Fibroblast of skin of scalp (primary cell): ENCODE measurements at places on chromosomes 7 and 10.

DNA sequence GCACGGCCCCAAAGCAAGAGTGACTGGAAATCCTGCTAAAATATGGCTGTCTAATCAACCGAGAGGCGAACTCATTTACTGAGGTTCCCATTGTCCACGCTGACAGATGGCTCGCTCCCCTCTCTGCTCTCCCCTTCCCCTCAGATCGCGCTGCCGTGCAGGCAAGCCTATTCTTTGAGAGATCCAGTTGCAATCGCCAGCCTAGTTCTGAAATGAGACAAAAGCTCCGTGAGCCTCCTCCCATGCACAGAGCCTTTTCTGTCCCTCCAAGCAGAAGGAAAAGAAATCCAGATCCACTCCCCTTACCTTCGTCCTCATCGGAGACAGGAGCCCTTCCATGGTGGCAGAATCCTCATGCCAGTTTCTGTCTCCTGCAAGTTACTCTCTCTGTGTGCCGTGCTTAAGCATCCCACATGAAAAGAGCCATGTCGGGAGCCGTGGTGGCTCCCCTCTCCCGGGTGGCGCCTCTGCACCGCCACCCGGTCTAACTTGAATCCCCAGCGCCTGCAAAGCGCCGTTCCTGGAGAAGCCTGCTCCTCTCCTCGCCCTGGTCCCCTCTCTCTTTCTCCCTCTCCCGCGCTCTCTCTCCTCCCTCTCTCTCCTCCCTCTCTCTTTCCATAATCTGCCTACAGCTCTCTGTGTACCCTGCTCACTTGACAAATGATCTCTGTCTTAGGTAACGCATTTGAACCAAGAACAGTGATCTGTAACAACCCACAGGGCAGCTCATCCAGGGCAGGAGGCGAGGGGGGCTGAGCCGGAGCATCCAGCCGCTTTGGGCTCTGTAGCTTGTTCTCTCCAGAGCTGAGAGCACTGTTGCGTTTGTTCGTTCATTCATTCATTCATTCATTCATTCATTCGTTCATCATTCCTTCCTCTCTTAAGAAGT, 156.8 kb downstream of the FRMD4A start:
- DNase-seq, result peak; percentile 7

DNA sequence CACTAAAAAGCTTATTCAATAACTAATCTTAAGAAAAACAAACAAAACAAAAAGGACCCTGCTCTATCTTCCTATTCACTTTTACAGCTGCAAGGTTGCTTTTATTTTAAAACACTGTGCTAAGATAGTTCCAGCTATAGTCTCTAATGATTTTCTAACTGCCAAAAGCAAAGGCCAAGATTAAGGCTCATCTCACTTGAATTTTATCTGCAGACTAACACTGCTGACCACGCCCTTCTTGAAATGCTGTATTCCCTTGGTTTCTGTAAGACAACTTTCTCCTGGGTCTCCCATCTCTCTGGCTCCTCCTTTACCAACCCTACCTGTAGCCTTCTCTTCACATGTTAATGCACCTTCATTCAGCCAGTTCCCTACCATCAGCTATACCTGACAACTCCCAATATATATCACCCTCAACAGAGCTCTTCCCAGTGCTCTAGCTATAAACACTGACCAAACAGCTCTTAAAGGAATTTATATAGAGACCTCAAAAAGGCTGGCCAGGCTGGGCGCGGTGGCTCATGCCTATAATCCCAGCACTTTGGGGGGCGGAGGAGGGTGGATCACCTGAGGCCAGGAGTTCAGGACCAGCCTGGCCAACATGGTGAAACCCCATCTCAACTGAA, 11.7 kb downstream of the SRPK2 start:
- DNase-seq, result no peak

DNA sequence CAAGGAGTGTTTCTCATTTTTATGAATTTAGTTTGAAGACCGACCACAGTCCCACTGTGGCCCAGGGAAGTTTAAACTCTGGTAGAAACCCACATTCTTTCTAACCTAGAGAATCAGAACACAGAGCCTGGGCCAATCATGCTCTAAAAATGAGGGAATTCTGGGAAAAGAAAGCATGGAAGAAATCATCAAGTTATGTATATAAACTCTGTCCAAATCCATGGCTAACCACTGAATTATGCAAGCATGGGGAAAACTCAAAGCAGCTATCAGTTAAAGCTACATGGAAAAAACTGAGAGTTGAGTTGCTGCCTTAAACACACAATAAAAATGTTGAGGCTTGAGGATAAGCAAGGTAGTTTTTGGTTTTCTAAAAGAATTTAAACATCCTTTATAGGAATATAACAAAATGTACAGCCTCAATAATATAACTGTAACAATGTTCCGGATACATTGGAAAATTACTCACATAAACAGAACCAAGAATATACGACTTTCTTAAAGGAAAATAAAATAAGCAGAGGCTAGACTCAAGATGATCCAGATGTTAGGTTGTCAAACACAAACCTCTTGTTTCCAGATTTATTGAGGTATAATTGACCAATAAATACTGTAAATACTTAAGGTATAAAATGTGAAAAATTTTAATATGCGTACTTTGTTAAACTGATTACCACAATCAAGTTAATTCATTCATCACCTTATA, 311.2 kb upstream of the GNAI1 start:
- peak; percentile 58 for DNase-seq

DNA sequence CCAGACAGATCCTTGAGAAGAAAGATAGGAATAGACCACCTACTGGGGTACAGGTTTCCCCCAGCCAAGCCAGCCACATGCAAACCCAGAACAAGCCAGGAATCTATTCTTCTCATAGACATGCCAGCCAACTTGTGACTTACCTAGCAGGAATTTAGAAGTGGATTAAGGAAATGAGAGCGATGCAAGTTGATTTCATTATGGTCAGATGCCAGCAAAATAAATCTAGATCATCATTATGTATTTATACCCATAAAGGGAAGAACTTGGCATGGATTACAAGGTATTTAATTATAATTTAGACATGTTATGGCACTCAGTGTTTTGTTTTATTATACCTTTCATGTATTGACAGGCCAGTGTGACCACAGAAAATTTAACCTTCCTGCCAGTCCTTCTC, 32.8 kb downstream of the SLC35G1 start:
- DNase-seq, result no peak

DNA sequence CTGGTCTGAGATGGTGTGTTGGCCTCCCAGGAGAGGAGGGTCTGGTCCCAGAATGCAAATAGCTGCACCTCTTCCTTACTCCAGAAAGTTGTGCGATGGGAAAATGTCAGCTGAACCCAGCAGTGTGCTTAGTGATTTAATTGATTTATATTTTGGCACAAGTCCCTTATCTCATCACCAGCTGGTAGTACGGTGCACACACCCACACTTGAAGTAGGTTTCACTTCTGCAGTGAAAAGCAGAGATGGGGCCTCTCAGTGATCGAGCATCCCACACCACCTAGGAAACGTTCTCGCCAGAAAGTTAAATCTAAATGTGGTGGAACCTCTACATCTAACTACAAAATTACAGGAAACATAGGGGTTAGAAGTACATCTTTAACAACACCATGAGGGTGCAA, 80.4 kb downstream of the UBE3C start:
- no peak for DNase-seq

DNA sequence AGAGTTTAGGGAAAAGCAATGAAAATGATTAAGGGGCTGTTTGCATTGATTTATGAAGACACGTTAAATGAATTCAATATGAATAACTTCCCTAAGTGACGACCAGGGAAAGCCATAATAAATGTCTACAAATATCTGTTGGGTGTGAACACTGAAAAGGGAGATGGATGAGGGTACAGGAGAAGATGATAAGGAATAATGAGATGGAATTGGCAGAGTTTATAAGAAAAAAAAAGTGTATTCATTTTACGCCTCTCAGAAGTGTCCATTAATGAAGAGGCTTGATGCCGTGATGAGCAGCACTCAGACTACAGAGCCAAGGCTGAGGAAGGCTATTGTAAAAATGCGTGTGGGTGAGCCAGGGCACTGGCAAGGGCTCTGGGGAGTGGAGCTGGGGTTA, 346.7 kb upstream of the AKR1E2 start:
- DNase-seq, result no peak

DNA sequence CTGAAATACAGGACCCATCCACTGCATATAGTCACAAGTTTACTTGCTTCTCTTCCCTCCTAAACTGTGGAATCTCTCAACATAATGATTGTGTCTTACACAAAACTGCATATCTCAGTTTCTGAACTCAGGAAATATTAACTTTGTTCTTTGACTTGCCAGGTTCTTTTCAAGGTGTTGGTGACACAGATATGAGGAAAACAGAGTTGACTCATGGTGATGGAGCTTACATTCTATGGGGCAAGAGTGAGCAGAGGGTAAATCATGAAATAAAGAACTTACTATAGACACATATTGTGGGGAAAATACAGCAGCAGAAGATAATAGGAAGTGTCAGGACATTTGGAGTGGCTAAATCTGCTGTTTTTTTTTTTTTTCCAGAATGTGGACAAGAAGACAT, 72.5 kb upstream of the IGFBP3 start:
- DNase-seq, result no peak

- DNase-seq, result no peak
Observed at GRCh38 chr7:158246272-158246959, 341.2 kb downstream of the PTPRN2 start.

DNA sequence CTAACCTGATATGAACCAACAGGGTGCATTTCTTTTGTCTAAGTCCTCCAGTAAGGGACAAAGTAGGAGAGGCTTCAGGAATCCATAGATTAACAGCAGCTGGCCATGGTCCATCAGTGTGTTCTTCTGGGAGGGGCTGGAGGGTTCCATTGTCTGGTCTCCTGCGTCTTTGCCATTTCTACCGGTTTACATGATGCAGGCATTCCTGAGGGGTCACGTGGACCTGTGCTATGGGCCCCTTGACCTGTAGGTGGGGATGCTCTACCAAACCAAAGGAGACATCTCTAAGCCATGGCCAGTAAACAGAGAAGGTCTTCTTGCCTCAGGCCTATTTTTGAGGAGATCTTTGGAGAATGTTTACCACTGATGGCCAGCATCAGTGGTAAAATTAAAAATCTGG, 28.7 kb upstream of the HABP2 start:
- DNase-seq, result no peak

- DNase-seq, result peak; percentile 17
Observed at GRCh38 chr7:44979481-44980392, 922 bp upstream of the MYO1G start.
